Fibroblast of pulmonary artery (primary cell): ENCODE measurements at places on chromosomes 4 and X.
A peak's percentile ranks its signal among the peaks of the same experiment; 100 is the strongest.

GRCh38 chr4:30717208-30718020, 2.8 kb upstream of the PCDH7 start:
- peak; percentile 76 for DNase-seq

GRCh38 chrX:39875834-39876628, 221.7 kb downstream of the BCOR start:
- no peak for DNase-seq

DNA sequence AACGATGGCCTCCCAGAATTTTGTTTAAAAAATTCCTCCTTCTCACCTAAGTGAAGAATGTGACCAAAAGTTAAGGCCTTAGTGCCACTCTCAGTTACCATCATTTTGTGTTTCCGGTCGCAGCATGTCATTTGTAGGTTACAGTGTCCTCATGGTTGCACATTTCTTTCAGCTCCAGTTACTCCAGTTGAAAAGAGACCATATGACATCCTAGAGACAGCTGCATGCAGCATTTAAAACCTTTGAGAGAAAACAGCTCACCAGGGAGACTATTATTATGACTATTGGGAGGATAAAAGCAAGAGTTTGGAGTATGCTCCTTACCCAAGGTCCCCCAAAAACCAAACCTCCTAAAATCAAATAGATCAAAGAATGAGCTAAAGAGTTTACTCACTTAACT, 45.8 kb downstream of the MGARP start:
- no peak for DNase-seq

- no peak for DNase-seq
These were observed 437.9 kb upstream of the MAOA start for GRCh38 chrX:43218198-43218597.

- no peak for DNase-seq
These were observed 38.1 kb upstream of the CXorf38 start for GRCh38 chrX:40685362-40685918.

- no peak for DNase-seq
These were observed 498.1 kb upstream of the CPEB2 start for GRCh38 chr4:14504162-14504561.

GRCh38 chrX:39613997-39614679, 483.6 kb downstream of the BCOR start:
- DNase-seq = no peak

DNA sequence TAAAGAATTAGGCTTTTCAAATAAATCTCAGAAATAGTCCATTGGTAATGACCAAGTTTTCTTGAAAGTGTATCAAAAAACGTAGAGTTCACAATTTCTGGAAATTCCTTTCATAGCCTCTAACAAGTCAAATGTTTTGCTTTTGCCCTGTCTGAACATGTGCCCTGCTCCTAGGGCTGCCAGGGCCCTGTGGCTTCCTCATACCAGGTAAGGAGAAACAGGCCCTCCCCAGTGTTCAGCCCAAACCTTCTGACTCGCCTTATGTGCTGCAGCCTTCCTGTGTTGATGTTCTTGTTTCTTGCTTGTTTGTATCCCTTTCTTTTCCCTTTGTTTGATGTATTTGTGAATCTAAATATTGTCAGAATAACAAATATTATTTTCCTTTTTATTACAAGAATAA, 146.1 kb upstream of the PACRGL start:
- DNase-seq = no peak

DNA sequence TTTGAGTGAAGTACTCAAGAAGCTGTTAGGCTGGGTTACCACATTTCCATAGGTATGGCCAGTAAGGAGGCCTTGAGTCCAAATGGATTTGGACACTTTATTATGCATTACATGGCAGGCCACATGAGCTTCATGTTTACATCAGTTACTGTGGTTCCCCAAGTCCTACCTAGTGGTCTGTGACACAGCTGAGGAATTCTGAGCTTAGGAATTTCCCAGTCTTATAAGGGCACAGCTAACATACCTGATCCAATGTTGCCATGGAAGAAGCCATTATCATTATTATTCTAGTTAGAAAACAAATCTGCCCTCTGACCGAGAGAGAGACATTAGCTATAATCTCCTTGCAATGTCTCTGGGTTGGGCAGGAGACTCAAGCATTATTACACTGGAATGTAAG, 174.4 kb upstream of the NUDT10 start:
- DNase-seq = no peak

DNA sequence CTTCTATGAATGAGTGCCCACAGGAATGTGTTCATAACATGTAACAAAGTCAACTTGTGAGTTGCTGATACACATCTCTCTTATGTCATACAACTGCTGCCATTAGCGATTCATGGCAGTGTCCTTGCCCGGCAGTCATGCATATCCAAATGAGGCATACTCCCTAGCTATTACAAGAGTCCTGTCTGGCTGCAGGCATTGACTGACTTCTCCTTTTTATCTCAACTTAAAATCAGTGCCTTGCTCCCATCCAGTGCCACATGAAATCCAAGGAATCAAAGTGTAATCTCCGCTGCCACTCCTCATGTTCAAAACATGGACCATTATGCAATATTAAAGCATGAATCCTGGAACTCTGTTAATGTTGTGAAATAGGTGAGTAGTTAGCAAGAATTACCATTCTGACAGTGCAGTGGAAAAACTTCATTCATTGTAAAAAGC, 348.9 kb upstream of the FTHL17 start:
- DNase-seq = peak; percentile 53

DNA sequence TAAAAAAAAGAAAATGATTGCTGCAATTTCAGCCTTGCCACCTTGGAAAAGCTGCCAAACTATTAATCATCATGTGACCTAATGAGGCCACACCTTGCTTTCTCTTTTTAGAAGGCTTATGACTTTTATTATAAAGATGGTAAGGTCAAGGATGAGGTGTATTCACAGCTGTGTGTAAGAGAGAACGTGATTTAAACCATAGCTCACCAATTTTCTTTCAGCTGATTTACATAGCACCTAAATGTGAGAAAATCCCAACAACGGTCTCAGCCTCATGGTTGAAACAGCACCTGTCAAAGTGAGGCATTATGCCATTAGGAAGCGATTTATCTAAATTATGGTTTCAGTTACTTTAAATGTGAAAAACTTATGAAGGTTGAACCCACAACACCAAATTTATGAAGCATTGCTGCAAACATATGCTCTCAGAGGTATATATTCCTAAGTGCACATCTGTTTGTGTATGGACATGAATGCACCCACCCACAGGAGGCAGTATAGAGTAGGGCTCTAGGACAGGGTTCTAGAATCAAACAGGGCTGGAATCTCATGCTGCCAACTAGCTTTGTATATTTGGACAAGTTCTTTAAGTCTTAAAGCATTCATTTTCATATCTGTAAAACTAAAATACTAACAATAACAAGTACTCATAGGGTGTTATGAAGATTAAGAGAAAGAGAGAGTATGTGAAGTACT, 40.7 kb downstream of the ANXA3 start:
- no peak for DNase-seq

GRCh38 chrX:69060631-69061408, 104.4 kb downstream of the PJA1 start:
- peak; percentile 66 for DNase-seq
